ENCODE measurements at places on chromosomes 1 and 21.

DNA sequence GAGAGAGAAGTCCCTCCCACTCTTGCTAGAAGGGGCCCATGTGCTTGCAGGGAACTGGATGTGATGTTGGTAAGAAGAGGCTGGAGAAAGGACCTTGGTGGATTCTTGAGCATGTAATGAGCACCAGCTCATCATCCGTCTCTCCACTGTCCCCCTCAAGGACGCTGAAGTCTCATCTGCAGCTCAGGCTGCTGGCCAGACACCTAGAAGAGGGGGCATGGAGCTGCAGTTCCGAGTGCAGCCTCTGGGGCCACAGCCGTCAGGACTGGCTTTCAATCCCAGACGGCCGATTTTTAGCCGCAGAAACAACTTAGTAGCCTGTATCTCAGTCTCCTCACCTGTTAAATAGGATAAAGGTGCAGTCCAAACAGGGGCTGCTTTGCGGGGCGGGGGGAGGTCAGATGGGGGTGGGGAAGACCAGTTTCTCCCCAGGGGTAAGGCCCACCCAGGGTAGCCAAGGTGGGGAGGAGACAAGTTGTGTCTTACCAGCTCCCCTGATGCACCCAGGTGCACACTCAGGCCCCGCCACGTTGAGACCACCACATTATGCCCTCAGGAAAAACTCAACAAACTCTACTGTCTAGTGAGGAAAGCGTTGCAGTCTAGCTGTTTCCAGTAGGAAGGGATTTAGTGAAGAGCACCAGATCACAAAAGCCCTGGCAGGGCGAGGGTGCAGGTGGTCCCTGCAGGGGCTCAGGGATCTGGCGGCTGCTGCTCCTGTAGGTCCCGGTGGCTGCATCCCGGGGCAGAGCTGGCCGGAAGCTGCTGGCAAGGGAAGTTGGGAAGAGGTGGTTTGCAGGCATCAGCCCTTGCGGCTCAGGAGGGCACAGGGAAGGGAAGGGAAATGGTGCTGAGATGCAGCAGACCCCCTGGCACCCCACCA is 29.5 kb downstream of the LDLRAP1 start:
- no peak for DNase-seq

DNA sequence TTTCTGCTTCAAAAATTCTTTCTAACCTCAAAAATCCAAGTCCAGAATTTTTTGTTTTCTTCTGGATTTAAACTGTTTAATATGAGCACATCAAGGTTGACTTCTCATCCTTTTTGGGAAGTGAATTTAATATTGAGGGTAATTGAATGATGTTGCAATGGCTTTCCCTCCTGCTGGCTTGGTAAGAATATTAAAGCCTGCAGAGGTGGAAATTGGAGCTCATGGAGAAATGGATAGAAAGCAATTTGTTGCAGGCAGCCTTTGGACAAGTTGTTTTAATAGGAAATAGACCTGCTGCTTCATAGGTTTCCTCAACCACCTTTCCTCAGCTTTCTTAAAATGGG is 124.7 kb downstream of the SYT2 start:
- no peak for DNase-seq

GRCh38 chr1:214844319-214844718 is 238.2 kb upstream of the KCNK2 start:
- DNase-seq: no peak

GRCh38 chr1:214135886-214136285 is 145.1 kb upstream of the SMYD2 start:
- no peak for DNase-seq

- no peak for DNase-seq
Measured at GRCh38 chr1:201504799-201505502, 2.0 kb downstream of the CSRP1 start.

DNA sequence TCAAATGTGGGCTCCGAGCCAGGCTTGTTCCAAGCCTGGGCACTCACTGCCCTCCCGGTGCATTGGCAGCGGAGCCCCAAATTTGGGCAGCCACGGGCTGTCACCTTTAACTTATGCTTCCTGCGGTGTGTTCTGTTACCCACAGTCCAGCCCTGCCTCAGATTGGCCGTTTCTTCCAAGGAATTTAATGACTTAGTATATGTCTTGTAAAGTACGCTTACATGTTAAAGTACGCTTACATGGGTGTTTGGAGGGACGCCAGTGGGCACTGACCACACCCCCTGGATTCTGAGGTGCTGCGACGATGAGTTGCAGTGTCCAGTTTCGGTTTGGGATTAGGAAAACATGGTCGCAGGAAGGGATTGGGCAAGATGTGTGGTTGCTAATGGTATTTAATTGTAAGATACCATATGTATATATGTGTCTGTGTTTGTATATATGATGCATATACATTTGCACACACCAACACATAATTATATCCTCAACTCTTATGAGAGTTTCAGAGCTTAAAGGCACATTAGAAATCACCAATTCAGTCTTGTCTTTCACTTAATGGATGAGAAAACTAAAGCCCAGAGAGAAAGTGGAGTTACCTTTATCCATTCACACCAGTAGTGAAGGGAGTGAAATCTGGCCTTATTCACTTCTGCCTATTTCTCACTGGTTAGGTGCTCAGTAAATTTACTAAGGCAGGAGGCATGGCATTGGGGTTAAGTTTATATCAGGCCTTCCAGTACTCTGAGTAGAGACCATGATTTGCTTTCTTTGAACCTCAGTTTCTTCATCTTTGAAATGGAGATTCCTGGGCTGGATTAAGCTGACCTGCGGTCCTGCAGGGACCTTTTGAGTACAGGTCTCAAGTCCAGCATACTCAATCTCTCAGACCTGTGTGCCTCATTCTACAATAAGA is 1.0 kb downstream of the SMYD2 start:
- no peak for DNase-seq

DNA sequence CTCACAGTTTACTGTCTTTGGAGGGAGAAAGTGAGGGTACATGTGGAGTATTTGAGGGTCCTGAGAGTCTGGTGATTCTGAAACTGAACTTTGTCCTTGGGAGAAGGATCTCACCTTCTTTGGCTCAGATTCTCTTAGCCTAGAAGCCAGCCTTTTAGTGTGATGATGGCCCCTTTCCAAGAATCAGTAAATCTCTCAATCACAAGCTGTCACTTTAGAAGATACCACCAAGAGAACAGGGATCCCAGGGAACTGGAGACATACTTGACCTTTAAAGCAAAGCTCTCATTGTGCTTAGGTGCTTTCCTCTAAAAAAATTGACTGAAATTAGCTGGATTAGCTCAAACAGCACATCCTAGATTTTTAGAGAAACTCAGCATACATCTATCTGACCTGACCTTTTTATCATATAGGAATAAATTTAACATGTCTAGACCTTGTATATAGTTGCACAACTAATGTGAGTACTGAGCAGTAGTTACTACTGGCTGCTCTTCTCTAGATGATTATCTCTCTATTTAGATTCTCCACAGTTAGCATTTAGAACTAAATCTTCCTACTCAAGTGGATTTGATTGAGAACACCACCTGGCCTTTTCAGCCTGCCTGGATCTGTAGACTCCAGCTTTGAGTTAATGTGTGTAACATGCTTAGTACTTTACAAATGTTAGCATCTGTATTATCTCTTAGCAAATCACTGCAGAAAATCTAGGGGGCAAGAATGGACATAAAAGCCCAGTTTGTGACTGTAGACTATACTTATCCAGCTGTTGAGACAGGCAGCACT is 157.7 kb downstream of the MAST2 start:
- no peak for DNase-seq

GRCh38 chr1:23444104-23444533 is 19.6 kb upstream of the TCEA3 start:
- DNase-seq: no peak

DNA sequence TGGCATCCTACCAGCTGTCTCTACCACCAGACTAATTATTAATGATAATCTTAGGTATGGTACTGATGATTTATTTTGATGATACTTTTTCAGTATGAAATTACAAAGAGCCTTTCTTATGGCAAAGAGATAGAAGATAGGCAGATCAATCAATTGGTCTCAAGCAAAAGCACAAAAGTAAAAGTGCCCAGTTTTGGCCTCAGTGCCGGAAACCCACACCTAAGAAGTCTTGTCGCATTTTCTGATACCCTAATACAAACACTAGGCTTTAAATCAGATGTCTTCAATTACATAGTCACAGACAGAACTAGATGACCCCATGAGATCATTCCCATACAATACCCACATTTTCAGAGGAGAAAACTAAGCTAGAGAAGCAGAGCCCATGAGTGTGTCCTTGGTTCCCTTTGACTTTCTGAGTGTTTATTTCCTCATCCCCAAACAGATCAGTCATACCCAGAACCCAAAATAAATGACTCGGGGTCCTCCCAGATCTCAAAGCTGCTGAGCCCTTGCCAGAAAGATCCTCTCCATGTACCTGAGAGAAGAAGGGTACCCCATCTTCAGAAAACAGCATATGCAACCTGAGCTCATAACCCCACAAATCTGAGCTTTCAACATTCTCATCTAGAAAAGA is 7.7 kb downstream of the ITPKB start:
- DNase-seq: no peak

DNA sequence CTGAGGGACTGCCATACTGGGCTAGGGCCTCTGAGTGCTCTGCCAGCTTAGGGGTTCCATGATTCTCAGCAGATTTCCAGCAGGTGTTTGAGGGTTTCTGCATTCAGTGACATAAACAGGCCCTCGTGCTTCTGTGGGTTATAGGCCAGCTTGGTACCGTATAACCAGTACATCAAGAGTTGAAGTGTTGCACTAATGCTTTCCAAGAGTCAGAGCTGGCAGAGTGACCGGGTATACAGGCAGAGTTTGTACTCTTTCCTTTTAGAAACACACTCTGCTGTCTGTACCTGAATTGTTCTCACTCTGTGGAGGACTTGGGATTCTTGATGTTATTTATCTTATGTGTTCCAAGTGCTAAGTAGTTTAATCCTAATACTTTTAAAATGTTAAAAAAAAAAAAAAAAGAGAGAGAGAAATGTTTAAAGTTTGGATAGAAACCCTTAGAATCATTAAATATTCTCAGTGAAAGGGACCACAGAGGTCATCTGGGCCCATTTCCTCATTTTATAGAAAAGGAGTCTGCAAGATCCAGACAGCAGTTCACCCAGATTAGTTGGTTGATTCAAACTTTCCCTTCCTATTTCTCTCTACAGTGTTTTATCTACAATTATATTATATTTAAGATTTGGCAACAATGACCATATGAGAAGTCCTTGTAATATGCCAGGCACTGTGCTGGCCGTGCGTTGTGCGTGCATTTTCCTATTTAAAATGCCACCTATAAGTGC is 325.8 kb downstream of the KIF26B start:
- no peak for DNase-seq

GRCh38 chr1:162590686-162591085 is 29.2 kb downstream of the UAP1 start:
- no peak for DNase-seq

GRCh38 chr21:45855248-45855811 is 126.2 kb upstream of the COL6A1 start:
- no peak for DNase-seq

DNA sequence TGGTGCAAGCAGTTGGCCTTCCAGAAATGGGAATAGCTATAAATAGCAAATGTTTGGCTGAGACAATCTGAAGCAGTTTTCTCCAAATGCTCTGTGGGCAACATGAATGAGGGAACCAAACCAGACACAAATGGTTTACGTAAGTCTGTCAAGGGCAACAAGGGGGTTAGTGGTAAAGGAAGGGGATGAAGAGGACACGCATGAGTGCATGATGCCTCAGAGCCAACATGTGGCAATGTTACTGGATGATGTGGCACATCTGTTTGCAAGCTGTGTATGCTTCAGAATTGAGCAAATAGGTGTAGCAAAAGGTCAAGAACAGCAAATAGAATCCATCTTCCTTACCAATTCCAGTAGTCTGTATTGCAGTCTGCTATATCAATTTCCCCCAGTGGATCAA is 76.3 kb upstream of the LMO4 start:
- no peak for DNase-seq

DNA sequence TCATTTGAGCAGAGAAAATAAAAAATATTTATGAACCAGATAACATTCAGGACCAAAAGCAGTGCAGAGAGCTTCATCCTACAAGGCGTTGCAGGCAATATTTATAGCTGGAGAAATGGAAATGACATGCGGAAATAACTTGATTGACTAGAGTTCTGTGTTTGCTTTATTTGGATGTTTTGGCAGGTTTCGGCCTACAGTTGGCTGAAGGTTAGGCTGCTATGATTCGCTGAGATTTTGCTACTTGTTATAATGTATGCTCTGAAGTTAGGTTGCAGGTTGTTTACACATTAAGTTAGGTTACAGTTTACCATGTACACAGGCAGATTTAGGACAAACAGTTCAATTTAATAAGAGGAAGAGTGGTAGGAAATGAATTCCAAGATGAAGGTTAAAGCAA is 632 bp upstream of the OR13G1 start:
- DNase-seq: no peak
